ENCODE measurements at places on chromosomes 16 and 17.

- no peak for DNase-seq
Observed at GRCh38 chr16:3963203-3963602, 82.7 kb upstream of the CREBBP start.

- no peak for DNase-seq
Observed at GRCh38 chr17:77496831-77497577, 356.2 kb downstream of the SEC14L1 start.

GRCh38 chr17:4631836-4632580 is 9.5 kb downstream of the ALOX15 start:
- DNase-seq = no peak

DNA sequence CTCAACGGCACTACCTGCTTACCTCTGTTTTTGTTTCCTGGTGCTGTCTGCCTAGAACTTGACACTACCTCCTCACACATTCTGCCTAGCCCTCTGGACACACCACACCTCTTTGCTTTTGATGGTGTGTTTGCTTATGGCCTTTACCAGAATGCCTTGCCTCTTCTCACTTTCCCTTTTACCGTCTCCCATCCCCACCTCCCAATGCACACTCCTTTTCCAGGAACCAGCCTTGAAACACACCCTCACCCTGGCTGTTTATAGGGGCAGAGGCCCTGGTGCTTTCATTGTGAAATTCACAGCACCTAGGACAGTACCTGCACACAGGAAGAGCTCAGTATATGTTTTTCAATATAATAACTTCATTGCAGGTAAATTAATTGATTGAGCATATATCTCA is 56.2 kb downstream of the MAP2K6 start:
- no peak for DNase-seq

- DNase-seq = no peak
Observed at GRCh38 chr16:57485916-57486857, at the start of gene DOK4. Gene DOK4, minus strand, starts transcription at chr16:57486493. Its CDS starts 6,986 bp downstream, at chr16:57479507.

GRCh38 chr17:46818316-46818928 is at the start of gene WNT3:
Gene WNT3, minus strand, starts transcription at chr17:46818692. Its CDS starts 95 bp downstream, at chr17:46818597.
- DNase-seq = no peak

- DNase-seq = no peak
Observed at GRCh38 chr17:61196302-61196704, 203.3 kb upstream of the TBX2 start.

DNA sequence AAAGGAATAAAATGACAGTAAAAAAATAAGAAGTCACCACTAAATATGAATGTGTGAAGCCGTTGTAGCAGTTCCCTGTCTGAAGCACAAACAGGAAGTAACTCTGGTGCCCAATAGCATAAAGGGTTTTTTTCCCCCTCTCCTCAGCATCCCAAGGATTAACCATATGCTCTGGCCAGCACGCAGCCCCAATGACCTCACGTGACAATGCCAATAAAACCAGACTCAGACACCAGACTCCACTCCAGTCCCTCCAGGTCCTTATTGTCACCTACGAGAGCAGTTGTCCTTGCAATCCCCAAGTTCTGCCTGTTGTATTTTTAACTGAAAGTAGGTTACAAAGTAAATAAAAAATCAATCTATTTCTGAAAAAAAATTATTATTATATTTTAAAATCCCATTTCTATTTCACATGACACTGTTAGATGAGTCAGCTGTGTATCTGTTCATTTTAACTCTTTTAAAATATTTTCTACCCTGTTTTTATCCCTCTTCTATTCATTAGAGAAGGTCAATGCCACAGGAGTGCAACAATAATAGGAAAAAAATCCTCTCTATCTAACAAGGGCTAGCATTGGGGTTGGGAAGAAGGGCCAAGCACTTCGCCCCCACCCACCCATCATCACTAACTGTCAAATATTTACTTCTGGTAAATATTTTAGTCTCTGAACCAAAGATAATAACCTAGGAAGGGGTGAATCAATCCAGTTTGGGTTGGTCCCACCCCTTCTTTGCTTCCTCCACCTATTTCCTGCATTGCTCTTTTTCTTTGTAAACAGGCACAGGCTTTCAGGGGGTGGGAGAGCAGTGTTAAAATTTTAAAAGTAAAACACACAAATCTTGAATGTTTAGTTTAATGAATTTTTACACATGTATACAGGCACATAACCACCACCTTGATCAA is 6.6 kb downstream of the PRAC1 start:
- DNase-seq = no peak

- DNase-seq = no peak
Observed at GRCh38 chr16:53166099-53166498, 111.3 kb downstream of the CHD9 start.

DNA sequence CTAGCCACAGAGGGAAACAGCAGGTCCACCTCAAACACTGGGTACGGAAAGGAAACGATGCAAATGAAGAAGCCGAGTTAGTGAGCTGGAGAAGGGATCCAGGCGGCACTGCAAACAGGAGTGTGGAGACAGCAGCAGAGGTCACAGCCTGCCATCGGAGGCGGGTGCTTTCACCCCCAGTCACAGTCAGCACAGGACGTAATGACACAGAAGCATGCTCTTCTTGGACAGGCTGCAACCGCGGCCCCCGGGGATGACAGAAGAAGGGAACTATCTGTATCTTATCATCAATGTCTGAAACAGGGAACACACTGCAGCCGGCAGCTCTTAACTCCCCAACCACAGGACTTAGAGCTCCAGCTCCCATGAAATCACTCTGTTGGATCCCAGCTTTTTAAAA is 16.1 kb upstream of the SLC38A8 start:
- no peak for DNase-seq

- DNase-seq = no peak
Observed at GRCh38 chr16:3472878-3473595, 22.3 kb downstream of the C16orf90 start.

DNA sequence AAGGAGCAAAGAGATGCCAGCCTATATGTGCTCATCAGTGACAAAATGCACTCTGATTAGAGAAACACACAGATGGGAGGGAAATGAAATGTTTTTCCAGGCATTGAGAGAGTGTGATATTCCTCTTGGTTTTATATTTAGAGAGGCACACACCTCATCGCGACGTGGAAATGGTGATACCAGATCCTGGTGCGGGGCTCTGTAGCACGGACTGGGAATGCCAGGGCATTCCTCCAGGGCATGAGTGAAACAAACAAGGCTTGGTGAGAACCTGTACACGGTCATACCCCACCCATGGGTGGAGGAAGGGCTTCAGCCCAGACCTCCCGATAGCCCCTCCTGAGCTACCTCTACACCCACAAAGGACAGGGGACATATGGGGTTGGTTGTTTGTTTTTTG is 280.2 kb downstream of the C16orf95 start:
- no peak for DNase-seq

DNA sequence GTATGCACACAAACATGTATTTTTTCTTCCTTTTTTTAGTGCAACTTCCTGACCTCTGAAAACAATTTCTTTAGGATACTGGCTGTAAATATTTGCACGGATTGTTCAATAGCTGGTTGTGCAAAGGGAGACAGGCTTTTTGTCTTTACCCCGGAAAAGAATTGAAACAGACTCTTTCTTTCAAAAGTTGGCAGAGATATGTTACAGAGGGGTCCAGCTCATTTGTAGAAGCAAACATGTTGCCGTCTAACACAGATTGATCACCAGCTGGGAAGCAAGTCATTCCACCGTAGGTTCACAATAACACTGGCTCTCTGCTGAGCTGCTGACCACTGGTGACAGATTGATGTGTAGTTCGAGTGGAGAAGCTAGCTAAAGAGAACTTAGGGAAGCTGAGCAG is 130.9 kb downstream of the STX8 start:
- no peak for DNase-seq

DNA sequence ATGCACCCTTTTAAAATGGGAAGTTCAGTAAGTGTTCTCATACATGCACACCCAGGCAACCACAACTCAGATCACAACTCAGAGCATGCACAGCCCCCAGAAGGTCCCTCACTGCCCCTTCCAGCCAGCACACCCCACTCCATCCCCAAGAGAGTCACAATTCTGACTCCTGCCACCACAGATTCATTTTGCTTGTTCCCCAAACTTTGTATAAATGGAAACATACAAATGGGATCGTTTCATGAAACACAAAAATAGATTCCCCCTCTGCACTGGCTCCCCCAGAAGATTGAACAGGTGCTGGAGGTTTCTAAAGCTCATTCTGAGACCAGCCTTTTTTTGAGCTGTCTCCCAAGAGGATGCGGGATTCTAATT is 3.3 kb upstream of the TNFRSF13B start:
- no peak for DNase-seq

DNA sequence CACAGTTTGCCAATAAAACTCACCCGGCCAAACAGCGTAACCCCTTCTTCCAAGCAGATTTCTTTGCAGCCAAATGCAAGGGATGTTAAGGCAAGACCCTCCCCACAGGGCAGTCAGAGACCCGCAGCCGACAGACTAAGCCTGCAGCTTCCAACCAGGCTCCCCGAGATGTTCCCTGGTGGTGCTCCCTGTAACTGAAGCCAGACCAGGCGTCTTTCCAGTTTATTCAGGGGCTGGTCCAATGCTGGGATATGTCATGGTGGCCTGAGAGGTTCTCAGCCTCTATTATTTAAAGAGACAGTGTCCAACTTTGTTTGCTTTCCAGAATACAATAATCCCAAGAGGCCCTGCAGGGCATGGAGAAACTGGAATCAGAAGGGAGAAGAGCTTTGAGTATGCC is at the start of gene PMP22:
TSS of gene PMP22 (minus strand) at position 196 of the 400 bp plus-strand sequence. CDS start 4,599 bp downstream, outside the sequence.
- DNase-seq = no peak

DNA sequence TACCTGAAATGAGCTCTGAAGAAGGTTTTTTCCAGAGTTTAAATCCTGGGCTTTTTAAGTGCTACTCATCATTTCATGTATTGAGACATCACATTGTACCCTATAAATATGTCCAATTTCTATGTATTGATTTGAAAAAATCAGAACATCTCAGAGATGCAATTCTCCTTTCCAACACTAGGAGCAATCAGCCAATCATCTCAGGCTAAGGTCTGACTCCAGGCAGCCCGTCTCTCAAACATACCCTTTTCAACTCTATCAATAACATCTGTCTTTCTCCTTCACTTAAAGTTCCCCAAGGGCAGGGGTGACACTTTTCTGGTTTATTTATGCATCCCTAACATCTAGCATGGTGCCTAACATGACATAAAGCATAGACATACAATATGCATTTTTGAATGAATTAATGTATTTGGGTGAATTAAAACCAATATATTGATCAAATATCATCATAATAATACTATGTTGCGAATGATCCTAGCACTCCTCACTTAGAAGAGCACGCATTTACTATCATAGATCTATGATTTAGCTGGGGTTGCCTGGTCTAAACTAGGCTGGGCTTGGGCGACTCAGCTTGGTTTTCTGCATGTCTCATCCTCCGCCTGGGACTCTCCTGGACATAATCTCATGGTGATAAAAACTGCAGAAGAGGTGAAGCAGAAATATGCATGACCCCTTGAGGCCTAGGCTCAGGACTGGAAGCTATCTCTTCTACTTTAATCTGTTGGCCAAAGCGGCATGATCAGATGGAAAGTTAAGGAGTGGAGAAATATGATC is 5.2 kb upstream of the CDH11 start:
- no peak for DNase-seq

GRCh38 chr17:50182783-50183420 is 17.1 kb downstream of the SGCA start:
- DNase-seq = no peak

- no peak for DNase-seq
Observed at GRCh38 chr17:69170377-69170776, 28.7 kb upstream of the ABCA6 start.

GRCh38 chr17:77498091-77498741 is 357.4 kb downstream of the SEC14L1 start:
- no peak for DNase-seq

DNA sequence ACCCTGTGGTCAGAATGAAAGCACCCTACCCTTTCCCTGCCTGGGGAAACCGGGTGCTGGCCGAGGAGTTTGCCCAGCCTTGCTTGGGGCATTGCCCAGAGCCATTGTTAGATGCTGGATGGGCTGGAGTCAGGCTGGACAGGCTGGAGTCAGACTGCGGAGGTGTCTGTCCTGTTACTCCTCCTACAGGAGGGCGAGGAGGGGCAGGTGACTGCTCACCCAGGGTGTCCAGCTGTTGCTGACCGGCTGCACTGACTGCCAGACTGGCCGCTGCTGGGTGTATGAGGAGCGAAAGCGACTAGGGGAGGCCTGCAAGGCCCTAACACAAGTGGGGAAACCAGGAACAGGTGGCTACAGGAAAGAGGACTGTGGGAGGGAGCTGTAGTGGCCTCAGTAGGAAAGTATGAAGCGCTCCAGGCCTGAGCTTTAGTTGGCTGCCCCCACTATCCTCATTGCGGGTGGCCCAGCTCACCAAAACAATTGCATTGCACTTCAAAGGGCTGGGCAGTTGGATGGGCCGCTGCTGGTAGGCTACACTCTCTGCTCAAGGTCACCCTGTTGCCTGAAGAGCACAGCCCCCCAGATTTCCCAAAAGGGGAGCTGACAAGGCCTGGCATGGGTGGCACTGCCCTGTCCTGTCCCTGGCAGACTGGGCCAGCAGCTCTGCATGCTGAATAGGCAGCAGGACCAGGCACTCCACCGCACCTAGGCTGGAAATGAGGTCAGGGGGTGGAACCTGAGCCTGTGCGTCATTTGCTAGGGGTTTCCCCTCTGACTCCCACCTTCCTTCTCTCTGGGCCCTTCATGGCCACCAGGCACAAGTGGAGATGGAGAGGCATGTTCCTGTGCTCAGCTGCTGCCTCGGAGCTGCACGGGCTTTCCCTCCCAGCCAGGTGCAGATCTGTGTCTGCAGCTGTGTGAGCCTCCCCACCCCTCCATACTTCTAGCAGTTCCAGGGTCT is 18.4 kb downstream of the LDHD start:
- DNase-seq = no peak

DNA sequence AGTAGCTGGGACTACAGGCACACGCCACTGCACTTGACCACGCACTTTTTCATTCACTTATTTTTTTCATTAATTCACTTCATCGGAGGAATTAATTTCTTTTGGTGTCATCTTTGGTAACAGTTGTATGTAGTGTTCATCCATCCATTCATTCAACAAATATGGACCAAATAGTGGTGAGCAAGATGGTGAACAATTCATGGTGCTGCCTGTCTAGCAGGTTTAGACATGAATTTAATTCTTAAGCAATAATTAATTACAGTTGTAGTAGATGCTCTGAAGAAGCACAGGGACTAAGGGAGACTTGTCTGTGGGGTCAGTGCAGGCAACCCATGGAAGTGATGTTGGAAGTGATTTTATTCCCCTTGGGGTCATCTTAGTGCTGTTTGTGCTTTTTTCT is 22.4 kb downstream of the GDE1 start:
- no peak for DNase-seq

- DNase-seq = no peak
Observed at GRCh38 chr17:61468263-61468907, 16.2 kb downstream of the TBX4 start.

GRCh38 chr16:49484451-49484849 is 110.8 kb downstream of the C16orf78 start:
- DNase-seq = no peak

GRCh38 chr17:28950017-28950751 is 1.1 kb downstream of the PHF12 start:
- DNase-seq = no peak

GRCh38 chr17:49472527-49472926 is 22.6 kb upstream of the NGFR start:
- DNase-seq = no peak

Data from esophagus squamous epithelium (tissue), 5 donors.